ENCODE measurements at places on chromosomes 7 and 10.

DNA sequence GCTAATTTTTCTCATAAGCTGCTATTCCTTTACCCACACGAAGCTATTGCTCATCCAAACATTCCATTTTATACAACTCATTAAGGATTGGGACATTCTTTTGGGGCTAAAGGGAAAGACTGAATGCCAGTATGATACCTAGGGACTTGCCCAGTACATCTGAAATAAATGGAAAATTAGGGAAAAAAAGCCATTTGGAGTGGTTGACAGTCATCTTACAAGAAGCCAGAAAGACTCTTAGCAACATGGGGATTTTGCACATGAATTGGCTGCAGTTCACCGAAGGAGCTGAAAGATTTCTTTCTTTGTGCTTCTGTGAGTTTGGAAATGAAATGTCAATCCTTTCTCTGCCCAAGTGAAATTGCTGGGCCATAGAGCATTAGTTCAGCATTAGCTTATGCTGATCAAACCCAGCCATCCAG is 43.3 kb upstream of the MTURN start:
- no peak for DNase-seq

- no peak for DNase-seq
These were observed 238.8 kb downstream of the ZEB1 start for GRCh38 chr10:31557854-31558253.

GRCh38 chr10:72466018-72466417 is 111.3 kb upstream of the DNAJB12 start:
- DNase-seq, result no peak

GRCh38 chr7:135761751-135762488 is 13.3 kb upstream of the FAM180A start:
- DNase-seq, result no peak

DNA sequence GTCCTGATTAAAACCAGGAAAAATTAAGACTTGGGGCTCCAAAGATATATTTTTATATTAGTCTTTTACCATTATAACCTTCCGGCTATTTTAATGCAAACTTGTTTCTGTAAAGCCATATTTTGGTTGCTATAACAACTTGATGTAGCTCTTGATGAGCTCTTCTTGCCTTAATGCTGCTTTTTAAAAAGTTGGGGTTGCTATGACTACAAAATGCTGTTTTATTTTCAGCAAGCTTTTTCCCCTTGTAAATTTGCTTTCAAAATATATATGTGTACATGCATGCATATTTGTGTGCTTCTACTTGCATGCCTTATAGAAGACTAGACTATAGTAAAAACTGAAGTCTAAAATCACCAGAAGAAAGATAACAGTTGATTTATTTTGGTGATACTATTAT is 99.7 kb downstream of the CSTF2T start:
- DNase-seq, result no peak

- DNase-seq, result peak; percentile 42
These were observed 1.2 kb downstream of the JAZF1 start for GRCh38 chr7:28179120-28180030.

GRCh38 chr7:105655067-105655466 is 73.8 kb upstream of the EFCAB10 start:
- DNase-seq, result peak; percentile 76

DNA sequence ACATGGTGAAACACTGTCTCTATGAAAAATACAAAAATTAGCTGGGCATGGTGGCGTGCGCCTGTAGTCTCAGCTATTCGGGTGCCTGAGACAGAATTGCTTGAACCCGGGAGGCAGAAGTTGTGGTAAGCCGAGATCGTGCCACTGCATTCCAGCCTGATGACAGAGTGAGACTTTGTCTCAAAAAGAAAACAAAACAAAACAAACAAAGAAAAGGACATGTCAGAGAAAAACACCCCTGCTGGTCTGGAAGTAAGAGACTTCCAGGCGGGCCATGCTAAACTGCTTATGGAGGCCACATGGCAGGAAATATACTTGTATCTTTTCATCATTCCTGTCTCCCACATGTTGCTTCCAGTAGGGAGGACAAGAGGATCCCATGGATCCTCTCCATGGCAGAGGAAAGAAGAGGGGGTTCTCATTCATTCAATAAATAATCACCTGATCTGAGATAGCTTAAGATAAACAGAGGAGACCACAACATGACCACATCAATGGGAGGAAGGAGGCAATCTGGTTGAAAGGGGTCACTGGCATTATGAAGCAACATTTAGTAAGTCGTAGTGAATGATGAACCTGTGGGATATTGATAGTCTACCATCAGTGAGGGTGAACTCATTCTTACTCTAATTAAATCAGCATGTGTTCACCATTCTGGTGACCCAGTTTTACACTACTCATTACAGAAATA is 60.5 kb upstream of the ZNF138 start:
- DNase-seq, result no peak

- no peak for DNase-seq
These were observed 128.9 kb downstream of the ZNF438 start for GRCh38 chr10:30902621-30903396.

GRCh38 chr7:116292381-116292780 is 82.0 kb downstream of the TES start:
- DNase-seq, result no peak

DNA sequence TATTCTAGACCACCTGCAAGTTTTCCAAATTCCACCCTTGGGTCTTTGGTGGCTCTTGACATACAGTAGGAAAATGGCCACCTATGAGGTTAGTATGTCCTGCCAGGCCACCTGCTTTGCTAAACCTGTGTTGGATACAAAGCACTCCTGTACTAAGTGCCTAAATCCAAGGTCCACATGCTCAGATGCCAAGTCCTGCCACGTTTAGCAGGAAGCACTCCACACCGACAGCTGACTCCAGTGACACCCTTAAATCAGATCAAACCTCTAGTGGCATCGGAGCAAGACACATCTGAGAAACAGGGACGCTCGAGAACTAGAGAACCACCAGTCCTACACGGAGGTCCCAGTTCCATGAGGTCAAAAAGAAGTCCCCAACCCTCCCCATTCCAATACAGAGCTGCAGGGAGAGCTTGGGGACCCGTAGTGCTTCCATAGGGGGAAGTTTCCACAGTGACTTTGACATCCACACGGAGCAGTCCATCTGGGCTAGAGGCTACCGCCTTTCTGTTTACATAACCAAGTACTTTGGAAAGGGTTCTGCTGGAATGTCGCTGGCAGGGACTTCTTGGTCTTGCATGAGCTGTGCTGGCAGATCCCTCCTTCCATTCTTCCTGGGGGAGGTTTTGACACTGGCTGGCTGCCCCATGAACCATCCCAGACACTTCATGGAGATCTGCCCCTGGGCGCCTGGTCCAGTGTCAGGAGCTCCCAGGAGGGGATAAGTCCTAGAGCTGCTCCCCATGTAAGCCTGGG is 290.6 kb downstream of the PRPF18 start:
- no peak for DNase-seq

GRCh38 chr7:4247106-4247876 is 434.8 kb upstream of the FOXK1 start:
- no peak for DNase-seq

DNA sequence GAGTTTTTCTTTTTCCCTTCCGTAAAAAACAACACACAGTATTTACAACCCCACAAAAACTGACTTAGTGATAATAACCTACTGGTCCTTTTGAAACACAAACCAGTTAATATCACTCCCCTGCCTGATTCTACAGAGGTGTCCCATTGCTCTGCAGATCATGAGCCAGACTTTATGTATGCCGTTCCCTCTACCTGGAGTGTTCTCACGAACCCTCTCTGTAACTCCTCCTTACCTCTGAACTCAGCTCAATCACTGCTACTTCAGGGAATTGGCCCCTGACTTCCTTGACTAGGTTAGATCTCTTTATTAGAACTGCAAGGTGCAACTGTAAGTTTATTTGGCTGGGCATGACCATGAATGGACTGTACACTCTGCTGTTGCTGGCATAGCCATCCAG is 1.6 kb upstream of the LGI1 start:
- DNase-seq, result no peak

- no peak for DNase-seq
These were observed 70.4 kb downstream of the DENND11 start for GRCh38 chr7:141631525-141631924.

DNA sequence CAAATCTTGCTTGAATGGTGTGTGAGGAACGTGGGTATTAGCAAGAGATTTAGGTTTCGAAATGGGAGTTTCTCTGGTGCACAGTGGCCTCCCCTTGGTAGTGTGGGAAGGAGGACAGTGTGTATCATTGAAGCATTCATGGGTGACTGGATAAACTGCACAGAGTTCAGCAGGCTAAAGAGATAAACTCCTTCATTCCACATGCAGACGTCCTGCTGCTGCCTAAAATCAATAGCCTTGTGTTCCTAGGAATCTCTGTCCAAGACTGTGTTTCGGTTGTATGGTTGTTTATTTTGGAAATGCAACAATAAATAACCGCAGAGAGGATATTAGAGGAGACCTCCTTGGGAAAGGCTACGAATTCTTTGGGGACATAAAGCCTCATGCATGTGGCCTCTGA is 100.9 kb upstream of the FAM171A1 start:
- DNase-seq, result no peak

DNA sequence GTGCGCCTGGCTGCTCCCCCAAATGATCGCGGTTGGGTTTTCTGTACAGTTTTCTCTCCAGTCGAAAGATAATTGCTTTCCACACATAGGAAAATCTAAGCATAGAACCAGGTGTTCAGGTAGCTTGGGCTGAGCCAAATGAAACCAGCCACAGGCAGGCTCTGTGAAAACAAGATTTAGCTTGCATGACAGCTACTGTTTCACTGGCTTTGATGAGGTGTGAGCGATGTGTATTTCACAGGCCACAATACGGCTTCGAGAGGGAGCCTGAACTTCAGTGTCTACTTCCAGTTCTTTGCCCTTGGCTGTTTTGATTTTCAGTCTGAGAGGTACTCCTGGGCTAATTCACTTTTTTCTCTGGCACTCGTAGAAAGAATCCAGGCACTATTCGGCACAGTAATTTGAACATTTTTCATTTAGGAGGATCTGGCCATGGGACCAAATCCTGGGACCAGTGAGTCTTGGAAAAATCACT is 110.5 kb downstream of the JCAD start:
- no peak for DNase-seq

- no peak for DNase-seq
These were observed 21.1 kb downstream of the PLAU start for GRCh38 chr10:73931767-73932619.

- no peak for DNase-seq
These were observed 12.0 kb upstream of the MARVELD1 start for GRCh38 chr10:97701438-97702069.

DNA sequence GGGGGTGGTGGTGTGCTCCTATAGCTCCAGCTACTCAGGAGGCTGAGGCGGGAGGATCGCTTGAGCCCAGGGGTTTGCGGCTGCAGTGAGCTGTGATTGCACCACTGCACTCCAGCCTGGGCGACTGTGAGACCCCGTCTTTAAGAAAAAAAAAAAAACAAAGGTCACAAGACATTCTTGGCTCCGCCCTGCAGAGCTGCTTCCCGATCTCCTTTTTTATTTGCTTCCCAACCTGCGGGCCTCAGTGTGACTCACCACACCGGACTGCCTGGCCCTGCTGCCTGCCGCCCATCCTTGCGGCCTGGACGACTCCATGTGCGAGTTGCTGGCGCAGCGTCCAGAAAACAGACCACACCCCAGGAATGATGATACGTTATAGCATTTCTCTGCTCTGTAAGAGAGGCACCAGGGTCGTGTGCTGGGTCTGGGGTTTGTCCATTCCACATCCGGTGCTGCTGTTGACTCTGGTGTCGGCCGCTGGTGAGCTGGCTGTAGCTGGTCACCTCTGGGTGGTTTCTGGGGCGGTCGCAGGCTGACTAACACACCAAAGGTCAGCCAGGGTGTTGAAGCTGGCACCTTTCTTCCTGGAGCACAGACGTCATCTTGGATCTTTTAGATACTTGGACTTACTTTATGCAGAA is 123.6 kb downstream of the TCF7L2 start:
- DNase-seq, result no peak

GRCh38 chr7:16564909-16565426 is 38.3 kb downstream of the LRRC72 start:
- DNase-seq, result peak; percentile 61

DNA sequence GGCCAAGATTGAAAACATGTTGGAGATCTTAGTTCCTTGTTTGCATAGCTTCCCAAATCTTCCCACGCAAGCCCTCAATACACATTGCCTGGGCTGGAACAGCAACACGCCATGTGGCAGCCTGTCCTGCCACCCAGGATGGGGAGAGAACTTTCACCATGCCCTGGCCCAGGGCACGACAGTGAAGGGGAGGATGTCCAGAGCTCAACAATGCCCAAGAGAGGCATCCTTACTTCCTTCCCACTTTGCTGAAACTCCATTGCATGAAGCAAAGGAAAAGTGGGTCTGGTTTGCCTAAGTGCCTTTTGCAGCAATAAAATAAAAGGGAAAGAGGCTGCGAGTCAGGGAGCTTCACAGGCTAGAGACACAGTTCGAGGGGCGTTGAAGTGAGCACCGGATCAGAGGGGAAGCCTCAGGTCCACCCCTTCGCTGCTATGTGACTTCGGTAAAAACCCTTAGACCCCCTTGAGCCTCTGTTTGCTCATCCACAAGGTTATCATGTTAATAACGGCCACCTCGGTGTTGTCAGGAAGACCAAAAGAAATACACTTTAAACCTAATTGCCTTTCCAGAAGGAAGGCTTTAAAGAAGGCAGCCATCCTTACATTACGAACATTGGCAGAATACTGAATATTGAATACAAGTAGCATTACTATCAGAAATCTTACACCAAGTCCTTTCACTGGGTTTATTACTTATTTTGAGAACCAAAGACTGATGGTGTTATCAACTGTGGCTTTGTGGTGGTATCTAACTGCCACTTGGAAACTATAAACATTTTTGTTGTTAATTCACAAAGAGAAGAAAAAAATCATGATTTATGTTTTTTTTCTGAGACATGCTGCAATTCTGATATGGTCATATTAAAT is 133.3 kb downstream of the ICA1 start:
- DNase-seq, result no peak

GRCh38 chr7:39686261-39686924 is 63.0 kb downstream of the RALA start:
- no peak for DNase-seq

- no peak for DNase-seq
These were observed 182.1 kb downstream of the CHCHD3 start for GRCh38 chr7:132899833-132900232.

GRCh38 chr7:27836536-27836935 is 96.6 kb downstream of the TAX1BP1 start:
- DNase-seq, result no peak

- no peak for DNase-seq
These were observed 24.9 kb upstream of the SLC29A3 start for GRCh38 chr10:71294091-71294561.

DNA sequence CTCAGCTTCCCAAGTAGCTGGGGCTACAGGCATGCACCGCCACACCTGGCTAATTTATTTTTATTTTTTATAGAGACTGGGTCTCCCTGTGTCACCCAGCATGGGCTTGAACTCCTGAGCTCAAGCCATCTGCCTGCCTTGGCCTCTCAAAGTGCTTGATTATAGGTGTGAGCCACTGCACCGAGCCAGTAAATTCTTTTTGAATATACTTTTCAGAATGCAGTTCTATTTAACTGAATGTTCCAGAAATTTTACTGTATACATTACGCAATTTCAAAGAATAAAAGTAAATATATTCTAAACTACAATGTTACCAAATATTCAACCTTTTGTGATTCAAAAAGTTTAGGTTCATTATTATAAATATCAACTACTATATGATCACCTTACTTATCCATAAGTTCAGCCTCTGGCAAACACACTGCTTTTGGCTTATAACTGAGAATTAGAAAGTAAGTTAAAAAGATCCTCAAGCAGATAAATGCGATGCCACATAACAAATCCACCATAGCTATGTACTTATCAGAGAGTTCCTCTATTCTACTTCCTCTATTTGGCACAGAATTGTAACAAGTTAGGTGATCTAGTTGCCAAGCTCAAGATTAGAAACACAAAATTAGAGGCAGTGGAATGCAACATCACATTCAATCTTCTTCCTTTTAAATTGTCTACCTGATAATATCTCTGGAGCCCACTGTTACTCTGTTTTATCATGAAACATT is 118.2 kb downstream of the ANK3 start:
- DNase-seq, result no peak

Data from left kidney (tissue), 8 donors.